ENCODE measurements at places on chromosomes 3 and 15.

DNA sequence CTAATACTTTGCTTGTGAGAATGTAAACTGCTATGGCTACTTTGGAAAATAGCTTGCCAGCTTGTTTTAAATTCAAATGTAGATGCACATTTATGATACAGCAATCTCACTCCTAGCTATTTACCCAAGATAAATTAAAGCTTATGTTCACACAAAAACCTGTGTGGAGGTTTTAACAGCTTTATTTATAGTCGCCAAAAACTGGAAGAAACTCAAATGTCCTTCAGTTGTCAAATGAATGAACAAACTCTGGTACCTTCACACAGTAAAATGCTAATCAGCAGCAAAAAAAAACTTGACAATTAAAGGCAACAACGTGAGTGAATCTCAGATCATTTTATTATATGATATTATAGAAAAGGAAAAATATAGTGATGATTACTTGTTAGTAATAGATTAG is 248.6 kb upstream of the NECTIN3 start:
- DNase-seq: no peak

GRCh38 chr15:50940506-50940905 is 32.0 kb downstream of the AP4E1 start:
- DNase-seq: no peak

DNA sequence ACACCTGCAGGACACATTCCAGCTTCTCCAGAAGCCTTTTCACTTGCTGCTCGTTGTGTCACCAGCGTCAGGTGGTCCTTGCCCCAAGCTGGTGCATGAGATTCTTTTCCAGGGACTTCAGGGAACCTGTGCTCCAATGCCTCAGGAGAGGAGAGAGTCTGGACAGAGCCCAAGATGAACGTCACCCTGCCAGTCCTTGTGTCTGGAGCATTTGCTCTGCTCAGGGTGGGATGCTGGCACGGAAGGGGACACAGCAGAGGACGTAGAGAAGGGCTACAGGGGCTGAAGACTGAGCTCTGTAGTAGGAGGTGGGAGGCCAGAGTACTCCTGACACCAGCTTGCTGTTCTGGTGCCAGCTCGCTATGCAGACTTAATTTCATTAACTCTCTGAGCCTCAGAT is 262.1 kb downstream of the XXYLT1 start:
- no peak for DNase-seq

GRCh38 chr3:21174461-21174860 is 576.5 kb downstream of the ZNF385D start:
- DNase-seq: no peak

- no peak for DNase-seq
Measured at GRCh38 chr3:114764056-114764492, 383.0 kb downstream of the ZBTB20 start.

DNA sequence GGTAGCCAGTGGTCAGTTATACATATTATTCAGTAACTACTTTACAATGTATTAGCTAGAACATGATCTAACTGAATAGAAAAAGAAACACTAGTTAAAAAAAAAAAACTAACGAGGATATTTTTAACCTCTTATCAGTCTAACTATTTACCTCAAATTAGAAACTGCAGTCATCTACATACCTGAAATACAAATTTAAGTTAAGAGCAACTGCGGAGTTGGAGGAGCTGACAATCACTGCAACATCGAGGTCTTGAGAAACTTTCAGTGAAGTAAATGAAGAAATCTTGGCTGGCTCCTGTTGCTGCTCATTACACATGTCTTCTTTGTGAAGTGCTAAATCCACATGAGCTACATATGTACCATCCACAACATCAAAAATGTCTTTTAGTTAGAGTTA is 6.5 kb downstream of the SPG11 start:
- DNase-seq: no peak
